ENCODE measurements at places on chromosomes 3 and 15.

DNA sequence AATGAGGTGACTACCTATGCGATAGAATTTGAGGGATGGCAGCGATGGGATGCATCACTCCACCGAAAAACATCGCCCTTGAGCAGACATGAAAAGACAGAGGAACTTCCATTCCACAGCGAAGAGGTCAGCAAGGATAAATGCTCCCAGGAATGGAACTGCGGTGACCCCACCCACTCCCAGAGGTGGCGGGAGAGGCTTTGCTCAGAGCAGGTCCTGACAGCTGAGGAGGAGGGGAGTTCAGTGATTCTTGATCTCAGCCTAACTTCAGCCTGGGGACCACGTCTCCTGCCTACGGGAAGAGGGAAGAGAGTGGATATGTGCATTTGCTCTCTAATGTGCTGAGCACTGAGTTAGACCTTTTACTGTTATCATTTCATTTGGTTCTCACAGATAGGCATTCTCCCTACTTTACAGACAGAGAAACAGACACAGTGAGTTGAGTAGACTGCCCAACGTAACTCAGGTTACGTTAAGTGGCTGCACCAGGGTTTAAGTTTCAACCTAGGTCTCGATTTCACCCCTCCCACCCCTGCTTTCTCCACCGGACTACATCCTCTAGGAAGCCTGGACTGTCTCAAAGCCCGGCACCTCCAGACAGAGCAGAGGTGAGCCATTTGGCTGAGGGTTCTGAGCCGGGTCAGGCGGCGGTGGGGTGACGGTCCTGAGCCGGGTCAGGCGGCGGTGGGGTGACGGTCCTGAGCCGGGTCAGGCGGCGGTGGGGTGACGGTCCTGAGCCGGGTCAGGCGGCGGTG, 170.0 kb downstream of the RAB11A start:
- no peak for DNase-seq

DNA sequence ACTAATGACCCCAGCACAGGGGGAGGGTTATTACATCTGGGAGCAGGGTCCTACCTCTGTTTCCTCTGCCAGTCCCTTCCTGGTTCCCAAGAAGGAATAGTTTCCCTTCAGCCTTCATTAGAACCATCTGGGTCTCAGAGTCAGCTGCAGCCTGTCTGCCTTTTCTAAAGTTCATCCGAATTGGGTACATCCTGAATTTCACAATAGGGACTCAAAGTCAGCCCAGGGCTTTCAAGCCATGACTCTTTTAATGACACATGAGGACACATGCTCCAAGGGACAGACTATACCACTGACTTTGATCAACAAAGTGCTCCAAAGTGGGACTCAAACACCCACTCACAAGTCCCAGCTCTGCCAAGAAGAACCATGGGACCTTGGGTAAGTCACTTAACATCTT, 12.7 kb upstream of the CRABP1 start:
- DNase-seq, result no peak

GRCh38 chr3:87179642-87180041, 47.5 kb upstream of the CHMP2B start:
- DNase-seq, result no peak

DNA sequence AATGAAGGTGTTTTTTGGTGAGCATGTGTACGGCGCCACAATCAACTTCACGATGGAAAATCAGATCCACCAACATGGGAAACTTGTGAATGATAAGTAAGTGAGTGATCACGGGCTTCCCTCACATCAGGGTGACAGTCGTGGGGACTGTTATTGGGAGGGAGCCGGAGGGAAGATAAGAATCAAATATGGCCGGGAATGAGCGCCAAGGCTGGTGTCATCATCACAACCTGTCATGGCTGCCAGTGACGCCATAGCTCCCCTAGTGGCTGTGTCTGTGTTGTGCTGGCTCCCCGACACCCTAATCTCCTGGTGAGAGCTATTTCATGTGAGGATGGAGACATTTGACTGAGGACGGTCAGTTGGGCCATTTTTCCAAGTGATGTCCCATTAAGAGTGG, 168.5 kb downstream of the SV2B start:
- peak; percentile 48 for DNase-seq

- peak; percentile 24 for DNase-seq
These were observed 90.1 kb downstream of the SATB1 start for GRCh38 chr3:18334837-18335601.

DNA sequence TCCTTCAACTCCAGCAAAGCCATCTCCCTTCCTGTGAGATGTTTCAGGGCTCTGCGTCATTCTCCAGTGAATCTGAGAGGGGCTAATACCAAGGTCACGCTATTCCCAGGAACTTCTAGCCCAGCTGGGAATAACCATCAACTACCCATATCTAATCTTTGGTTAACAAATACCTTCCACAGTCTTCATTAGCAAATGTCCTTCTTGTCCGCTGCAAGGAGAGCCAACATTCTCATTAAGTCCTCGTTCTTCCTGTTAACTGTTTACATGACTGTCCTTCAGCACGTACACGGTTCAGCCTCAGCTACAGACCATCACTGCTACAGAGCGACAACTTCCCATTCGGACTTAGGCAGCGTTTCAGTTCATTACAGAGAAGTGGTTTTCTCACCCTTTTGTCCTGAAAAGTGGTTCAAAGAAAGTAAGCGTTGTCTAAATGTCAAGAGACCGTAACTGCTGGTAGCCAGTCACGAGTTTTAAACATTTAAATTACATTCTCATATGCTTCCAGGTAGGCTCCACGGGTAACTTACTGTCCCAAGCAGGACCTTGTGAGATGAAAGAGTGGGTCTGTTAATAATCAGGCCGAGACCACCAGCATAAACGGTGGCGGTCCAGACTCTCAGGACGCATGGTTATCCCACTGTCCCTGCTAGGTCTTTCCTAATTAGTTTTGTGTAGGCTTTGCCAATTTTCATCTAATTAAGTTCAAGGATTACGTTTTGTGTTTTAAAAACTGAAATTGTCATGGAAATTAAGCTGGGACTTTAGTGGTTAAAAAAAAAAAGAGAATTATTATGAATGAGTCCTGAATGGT, 63.8 kb downstream of the CHSY1 start:
- no peak for DNase-seq

- DNase-seq, result no peak
These were observed 92.6 kb downstream of the FHIT start for GRCh38 chr3:61158667-61159066.

DNA sequence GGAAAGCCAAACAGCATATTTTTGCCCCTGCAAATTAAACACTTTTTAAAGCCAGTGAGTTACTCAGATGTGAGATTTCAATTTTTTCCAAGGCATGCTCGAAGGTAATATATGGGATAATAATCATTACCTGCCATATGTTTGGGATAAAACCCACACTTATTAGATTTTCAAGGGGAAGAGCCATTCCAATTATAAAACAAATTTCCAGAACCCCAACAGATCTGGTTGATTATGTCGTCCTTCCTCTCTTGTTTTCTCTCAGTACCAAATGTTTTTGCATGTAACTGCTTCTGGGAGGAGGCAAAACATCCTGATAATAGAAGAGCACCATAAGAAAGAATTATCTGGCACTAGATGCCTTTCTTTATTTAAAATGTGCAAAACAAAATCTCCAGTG, 115.1 kb downstream of the AKAP13 start:
- DNase-seq, result no peak

DNA sequence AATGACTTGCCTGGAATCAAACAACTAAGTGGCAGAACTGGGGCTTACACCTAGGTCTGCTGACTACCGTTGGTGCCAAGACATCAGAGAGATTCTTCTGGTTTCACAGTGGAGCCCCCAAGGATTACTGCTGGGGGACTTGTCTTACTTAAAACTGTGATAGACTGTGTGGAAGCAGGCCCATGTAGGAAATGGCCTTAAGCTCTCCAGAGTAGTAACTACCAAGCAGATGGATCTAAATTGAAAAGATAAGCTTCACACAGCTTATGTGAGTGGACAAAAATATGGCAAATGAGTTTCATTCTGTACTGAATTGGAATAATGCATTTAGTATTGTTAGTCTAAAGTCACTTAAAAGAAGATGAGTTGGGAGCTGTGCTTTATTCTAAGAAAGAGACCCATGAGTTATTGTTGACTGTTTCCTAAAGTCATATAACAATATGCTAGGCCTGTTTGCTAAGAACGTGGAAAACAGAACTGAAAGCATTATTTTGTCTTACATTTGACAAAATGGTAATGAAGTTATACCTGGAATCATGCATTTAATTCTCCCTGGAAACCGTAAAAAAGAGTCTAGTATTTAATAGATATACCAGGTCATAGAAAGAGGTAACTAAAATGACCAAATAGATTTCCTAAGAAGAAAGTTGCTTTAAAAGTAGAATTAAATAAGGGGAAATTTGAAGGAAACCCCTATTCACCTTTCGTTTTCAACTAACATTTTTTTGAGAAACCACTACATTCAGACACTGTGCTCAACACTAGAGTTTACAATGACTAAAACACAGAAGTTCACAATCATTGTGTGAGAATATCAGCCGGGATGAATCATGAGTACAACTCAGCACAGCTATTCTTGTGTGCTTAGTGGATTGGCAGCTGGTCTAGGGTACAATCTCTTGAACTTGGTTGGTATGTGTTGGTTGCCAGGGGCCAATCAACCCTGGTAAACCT, 13.0 kb upstream of the MAPK6 start:
- DNase-seq, result no peak

DNA sequence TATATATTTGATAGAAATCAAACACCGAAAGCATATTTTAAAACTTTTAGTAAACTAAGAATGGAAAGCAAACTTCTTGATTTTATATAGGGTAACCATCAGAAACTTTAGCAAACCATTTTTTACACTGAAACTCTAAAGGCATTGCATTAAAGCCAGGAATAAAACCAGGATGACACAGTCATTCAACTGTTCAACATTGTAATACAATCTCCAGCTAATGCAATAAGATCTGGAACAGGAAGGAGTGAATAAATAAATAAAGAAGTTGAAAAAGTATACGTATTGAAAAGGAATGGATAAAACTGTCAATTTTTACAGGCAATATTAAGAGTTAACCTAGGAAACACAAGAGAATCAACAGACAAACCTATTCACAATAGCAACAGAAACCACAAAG, 181.9 kb upstream of the TTC14 start:
- no peak for DNase-seq

DNA sequence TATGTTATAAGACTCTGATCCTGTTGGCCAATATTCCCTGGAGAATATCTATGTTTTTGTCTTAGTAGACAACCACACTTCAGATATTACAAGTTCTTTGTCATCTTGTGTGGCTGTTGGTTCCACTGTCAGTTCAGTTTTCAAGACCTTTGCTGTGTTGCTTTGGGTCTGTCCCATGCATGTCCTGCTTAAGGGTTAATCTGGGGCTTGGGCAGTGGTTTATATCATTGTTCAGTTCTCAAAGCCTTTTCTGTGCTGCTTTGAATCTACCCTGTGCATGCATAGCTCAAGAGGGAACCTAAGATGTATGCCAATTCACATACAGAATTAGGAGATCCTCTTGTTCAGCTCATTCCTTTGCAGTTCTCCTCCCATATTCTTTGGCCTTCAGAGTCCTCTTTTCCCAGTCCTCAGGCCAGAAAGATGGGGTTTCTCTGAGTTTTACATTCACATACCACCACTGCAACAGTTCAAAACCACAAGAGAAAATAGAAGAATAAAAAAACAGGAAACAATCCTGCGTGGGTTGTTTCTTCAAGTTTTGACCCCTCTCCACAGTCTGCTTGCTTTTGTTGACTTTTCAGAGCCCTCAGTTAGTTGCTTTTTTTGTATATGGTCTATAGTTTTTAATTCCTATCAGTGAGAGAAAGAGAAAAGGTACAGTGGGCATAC, 21.6 kb downstream of the BUB1B start:
- DNase-seq, result no peak

GRCh38 chr15:91866971-91867372, 13.5 kb downstream of the SLCO3A1 start:
- DNase-seq, result no peak

Data from NAMALWA (cell line).